Myometrial cell (primary cell): ENCODE measurements at places on chromosomes 1 and 21. TPM values are rescaled to one million over a fixed set of nuclear protein-coding genes. Genes with fewer than 3 reads are reported as not detected.

The REN gene
- 1.1 and 2.9 TPM in 2 replicates for total RNA-seq

The NBPF6 gene
- total RNA-seq = not detected in 2 replicates

The SELENBP1 gene
- 49.6 and 53.0 TPM in 2 replicates for total RNA-seq

The LCE4A gene
- not detected in 2 replicates for total RNA-seq

The APOBEC4 gene
- total RNA-seq = not detected in 2 replicates

The TPTE gene
- total RNA-seq = not detected in 2 replicates

The CD48 gene
- total RNA-seq = not detected in 2 replicates

The RO60 gene
- 62.2 and 119 TPM in 2 replicates for total RNA-seq

The GBP6 gene
- not detected in 2 replicates for total RNA-seq

The SYDE2 gene
- 4.0 and 5.0 TPM in 2 replicates for total RNA-seq

The DCLRE1B gene
- total RNA-seq = 2.9 and 3.9 TPM in 2 replicates

The SYNC gene
- 17.9 and 19.5 TPM in 2 replicates for total RNA-seq

The MAP3K21 gene
- 0.29 and 0.35 TPM in 2 replicates for total RNA-seq

The C1orf141 gene
- not detected in 2 replicates for total RNA-seq

The EXOC8 gene
- total RNA-seq = 5.8 and 6.6 TPM in 2 replicates

The NCAM2 gene
- total RNA-seq = 0.89 and 1.2 TPM in 2 replicates

The BSND gene
- total RNA-seq = not detected in 2 replicates

The IL6R gene
- 0.58 and 4.4 TPM in 2 replicates for total RNA-seq

The PAQR6 gene
- not detected in 2 replicates for total RNA-seq

The RGS13 gene
- not detected in 2 replicates for total RNA-seq

The KCNH1 gene
- not detected in 2 replicates for total RNA-seq

The ELOVL1 gene
- total RNA-seq = 86.8 and 121 TPM in 2 replicates

The PCP4 gene
- not detected in 2 replicates for total RNA-seq

The OR10J1 gene
- total RNA-seq = not detected in 2 replicates

The GPX7 gene
- 38.8 and 66.9 TPM in 2 replicates for total RNA-seq

The NUDT4B gene
- 11.2 and 20.7 TPM in 2 replicates for total RNA-seq

The HUNK gene
- total RNA-seq = not detected in 2 replicates

The COL24A1 gene
- total RNA-seq = 0.58 and 0.71 TPM in 2 replicates

The TRIM67 gene
- total RNA-seq = not detected in 2 replicates

The AGMAT gene
- total RNA-seq = 4.3 and 9.7 TPM in 2 replicates

The FCER1G gene
- total RNA-seq = not detected in 2 replicates

The AMIGO1 gene
- 0.58 and 0.89 TPM in 2 replicates for total RNA-seq

The BMP8A gene
- 1.2 TPM in 1 of 2 replicates, not detected in the other for total RNA-seq

The ICOSLG gene
- total RNA-seq = not detected in 2 replicates

The ZNF281 gene
- 11.0 and 13.8 TPM in 2 replicates for total RNA-seq

The ACTA1 gene
- not detected in 2 replicates for total RNA-seq

The NBPF4 gene
- total RNA-seq = not detected in 2 replicates

The LCE1A gene
- not detected in 2 replicates for total RNA-seq

The ADCY10 gene
- total RNA-seq = not detected in 2 replicates

The PKP1 gene
- not detected in 2 replicates for total RNA-seq

The RALGPS2 gene
- total RNA-seq = 13.0 and 21.4 TPM in 2 replicates

The NTMT2 gene
- total RNA-seq = not detected in 2 replicates

The NR0B2 gene
- not detected in 2 replicates for total RNA-seq

The IFI16 gene
- 86.2 and 93.9 TPM in 2 replicates for total RNA-seq

The MROH9 gene
- not detected in 2 replicates for total RNA-seq
